ENCODE measurements at places on chromosomes 2 and 18.

- no peak for DNase-seq
Observed at GRCh38 chr2:34892766-34893165, 1293.7 kb upstream of the FAM98A start.

- no peak for DNase-seq
Observed at GRCh38 chr2:48399828-48400552, 130.0 kb upstream of the STON1 start.

DNA sequence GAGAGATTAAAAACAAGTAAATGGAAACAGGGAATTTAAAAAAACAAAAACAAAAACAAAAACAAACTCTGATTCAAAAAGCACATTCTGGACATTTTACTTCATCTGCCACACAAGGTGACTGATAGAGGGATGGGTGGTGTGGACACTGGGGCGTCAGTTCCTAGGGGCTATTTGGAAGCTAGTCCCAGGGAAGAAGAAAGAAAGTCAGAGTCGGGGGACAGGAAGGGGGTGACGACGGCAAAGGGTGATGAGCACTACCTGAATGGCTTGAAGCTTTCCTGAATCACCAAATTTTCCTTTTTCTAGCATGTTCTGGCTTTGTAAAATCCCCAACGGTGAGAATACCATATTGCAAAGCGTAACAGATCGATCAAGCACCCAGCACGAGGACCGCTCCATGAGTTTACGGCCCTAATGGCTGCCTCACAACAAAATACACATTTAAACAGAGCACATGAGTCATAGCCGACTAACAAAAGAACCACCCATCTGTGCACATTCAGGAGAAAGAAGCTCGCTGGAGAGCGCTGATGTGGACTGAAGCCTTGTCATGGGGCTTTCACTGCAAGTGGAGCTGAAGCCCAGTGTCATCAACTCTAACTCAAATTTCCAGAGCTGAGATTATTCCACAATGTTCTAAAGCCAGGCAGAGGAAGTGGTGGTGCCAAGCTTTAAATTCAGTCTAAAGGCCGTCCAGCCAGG lies 178.9 kb downstream of the LNPK start:
- no peak for DNase-seq

DNA sequence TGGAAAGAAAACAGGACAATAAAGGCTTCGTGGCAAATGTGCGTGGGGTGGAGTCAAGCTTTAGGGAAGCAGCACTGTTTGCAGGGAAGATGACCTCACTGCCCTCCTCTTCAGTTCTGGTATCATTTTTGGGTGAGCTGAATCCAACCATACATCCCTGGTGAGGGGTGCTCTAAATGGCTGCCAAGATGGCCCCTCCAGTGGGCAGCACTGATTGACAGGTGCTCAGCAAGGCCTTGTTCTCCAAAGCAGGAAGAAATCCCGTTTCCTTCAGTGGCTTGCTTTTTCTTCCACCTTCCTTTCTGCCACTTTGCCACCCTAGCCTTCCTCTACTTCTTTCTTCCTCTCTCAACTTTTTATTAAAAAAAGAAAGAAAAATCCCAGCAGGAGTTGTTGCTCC lies 132.8 kb upstream of the SP5 start:
- no peak for DNase-seq

GRCh38 chr2:187654535-187654934 lies 100.3 kb upstream of the TFPI start:
- no peak for DNase-seq

- DNase-seq: no peak
Observed at GRCh38 chr18:77062518-77063003, 70.0 kb downstream of the MBP start.

DNA sequence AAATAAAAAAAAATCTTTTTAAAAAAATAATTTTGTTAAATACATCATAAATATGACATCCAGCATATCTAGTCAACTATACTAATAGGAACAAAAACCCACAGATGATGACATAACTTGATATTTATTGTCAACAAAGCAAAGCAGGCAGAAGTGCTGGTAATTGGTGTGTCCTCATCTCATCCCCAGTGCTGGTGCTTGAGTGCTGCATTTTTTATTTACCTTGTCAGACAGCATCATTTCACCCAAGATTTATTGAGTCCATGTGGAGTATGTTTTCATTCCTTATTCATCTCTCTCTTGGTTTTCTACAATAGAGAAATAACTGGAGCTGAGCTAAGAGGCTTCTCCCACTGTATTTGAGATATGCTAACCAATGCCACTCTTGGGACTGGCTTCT lies 191.6 kb upstream of the SLC14A2 start:
- no peak for DNase-seq

GRCh38 chr2:27946530-27947060 lies 56.1 kb downstream of the BABAM2 start:
- DNase-seq: no peak

- peak; percentile 85 for DNase-seq
Observed at GRCh38 chr2:42835577-42836371, 43.4 kb upstream of the HAAO start.

- no peak for DNase-seq
Observed at GRCh38 chr18:11587432-11587831, 22.0 kb upstream of the SLC35G4 start.

DNA sequence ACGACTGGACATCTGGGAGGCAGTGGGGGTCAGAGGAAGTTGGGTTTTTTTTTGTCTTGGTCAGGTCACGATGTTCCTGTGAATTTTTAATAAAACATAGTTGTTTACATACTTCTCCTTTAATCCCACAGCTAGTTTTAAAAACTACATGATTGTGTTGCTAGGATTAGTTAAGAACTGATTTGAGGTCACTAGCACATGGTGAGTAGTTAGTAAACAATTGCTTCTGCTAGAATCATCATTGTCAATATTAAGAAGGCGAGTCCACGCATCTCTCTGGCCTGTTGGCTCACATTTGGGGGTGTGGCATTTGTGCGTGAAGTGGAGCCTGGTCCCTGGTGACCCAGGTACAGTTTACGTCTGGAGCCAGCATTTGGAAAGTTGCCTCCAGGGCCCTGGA lies 59.4 kb downstream of the AGAP1 start:
- DNase-seq: no peak

DNA sequence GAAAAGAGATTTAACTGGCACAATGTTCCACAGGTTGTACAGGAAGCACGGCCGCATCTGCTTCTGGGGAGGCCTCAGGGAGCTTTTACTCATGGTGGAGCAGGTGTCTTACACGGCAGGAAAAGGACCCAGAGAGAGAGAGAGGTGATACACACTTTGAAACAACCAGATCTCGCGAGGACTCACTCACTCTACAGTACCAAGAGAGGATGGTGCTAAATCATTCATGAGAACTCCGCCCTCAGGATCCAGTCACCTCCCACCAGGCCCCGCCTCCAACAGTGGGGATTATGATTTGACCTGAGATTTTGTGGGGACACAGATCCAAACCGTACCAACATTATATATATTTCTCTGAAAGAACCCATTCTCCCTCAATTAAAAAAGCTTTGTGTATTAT lies 79.7 kb upstream of the DOCK10 start:
- DNase-seq: no peak

DNA sequence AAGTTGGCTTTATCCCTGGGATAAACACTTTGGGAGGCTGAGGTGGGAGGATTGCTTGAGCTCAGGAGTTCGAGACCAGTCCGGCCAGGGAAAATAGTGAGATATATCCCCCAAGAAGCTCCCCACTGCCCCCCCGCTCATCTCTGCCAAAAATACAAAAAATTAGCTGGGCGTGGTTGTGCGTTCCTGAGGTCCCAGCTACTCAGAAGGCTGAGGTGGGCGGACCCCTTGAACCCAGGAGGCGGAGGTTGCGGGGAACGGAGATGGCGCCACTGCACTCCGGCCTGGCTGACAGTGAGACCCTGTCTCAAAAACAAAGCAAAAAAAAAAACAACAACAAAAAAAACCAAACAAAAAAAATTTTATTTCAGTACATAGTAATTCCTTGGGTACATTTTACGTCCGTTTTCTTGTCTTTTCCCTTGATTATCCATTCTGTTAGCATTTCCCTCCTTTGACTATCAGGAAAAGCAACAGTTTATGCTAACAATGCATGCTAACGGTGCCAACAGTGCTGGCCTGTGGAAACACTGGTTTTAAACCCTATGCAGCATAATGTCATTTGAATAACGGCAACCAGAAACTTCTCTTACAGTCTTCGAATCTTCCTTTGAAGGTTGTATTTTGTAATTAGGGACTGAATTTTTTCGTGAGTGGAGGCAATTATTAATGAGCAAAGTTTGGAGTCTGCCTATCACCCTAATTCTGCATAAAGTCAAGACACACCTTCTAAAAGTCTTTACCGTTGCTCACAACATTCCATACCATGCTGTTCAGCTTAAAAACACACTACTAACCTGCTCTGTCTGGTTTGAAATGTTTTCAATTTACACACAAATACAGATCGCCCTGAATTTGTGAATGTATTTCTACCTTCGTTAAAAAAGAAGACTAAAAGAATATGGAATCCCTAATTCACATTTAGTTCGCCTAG lies 721 bp upstream of the MIB1 start:
- DNase-seq: no peak

- DNase-seq: no peak
Observed at GRCh38 chr2:19732255-19732654, 169.5 kb downstream of the TTC32 start.

- no peak for DNase-seq
Observed at GRCh38 chr2:7201851-7202250, 284.6 kb downstream of the RNF144A start.

- DNase-seq: no peak
Observed at GRCh38 chr18:316393-316792, 48.5 kb upstream of the THOC1 start.

- no peak for DNase-seq
Observed at GRCh38 chr18:3596324-3596636, 146.3 kb downstream of the TGIF1 start.

- no peak for DNase-seq
Observed at GRCh38 chr18:69980982-69981804, 33.5 kb upstream of the CD226 start.

GRCh38 chr2:64526034-64526433 lies 1.9 kb downstream of the AFTPH start:
- no peak for DNase-seq

GRCh38 chr2:170243118-170243837 lies 65.3 kb downstream of the MYO3B start:
- no peak for DNase-seq

DNA sequence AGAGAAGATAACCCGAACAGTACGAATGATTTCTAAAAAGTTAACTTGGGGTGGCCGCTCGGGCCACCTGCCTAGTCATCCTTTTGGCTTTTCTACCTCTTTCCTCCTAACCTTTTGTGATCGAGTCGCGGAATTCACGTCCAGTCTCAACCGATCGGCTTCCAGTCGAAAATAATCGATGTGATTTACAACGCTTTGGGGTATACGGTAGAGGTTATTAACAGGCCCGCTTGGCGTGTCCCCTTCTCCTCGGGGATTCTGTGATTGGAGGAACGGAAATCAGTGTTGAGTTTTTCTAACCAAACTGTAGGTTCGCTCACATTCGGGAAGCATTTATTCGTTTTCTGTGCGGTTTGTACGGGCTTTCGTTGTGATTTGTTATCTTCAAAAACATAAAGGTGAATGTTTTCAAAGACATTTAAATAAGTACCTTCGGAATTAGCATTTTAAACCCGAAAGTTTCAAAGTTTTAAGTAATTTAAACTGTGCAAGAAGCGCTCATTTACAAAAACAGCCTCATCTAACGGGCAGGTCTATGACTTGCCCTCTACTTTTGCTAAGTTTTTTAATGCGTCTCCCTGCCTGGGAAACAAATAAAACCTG lies 588 bp upstream of the FOXI3 start:
- no peak for DNase-seq

DNA sequence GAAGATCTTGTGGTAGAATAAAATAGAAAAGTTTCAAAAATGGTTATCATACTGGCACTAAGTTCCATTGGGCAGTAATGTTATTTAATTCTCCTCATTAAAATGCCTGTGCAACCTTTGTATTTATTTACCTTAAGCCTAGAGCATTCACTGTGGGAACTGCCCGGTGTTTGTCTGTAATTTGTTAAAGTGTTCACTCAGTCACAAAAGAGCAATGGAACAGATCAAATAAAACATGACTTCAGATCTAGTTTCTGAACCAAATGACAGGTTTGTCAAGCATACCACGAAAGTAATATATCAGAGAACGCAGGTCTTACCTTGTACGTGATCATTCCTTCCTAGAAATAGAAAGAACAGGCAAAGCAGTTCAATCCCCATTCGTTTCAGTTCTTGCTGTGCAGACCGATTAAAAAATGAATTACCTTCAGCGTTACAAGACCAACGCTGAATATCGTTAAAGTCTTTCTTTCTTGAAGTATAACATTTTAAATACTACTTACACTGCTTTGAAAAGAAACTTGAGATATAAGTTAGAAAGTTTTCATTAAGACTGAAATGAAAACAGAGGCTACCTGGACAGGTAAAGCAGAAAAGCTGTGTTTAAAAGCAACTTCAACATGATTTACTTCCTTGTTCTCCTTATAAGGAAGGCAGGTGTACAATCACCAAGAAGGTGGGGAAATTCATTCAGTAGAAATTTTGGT lies at the start of gene ITGB6:
Gene ITGB6 (minus strand): TSS at position 590 of the 707 bp plus-strand sequence. CDS start 209 bp downstream, at position 381.
- no peak for DNase-seq

- DNase-seq: no peak
Observed at GRCh38 chr2:12320027-12320734, 396.6 kb upstream of the TRIB2 start.

- no peak for DNase-seq
Observed at GRCh38 chr2:217820904-217821303, 181.9 kb downstream of the TNS1 start.

GRCh38 chr18:28584731-28585130 lies 407.8 kb upstream of the CDH2 start:
- no peak for DNase-seq

DNA sequence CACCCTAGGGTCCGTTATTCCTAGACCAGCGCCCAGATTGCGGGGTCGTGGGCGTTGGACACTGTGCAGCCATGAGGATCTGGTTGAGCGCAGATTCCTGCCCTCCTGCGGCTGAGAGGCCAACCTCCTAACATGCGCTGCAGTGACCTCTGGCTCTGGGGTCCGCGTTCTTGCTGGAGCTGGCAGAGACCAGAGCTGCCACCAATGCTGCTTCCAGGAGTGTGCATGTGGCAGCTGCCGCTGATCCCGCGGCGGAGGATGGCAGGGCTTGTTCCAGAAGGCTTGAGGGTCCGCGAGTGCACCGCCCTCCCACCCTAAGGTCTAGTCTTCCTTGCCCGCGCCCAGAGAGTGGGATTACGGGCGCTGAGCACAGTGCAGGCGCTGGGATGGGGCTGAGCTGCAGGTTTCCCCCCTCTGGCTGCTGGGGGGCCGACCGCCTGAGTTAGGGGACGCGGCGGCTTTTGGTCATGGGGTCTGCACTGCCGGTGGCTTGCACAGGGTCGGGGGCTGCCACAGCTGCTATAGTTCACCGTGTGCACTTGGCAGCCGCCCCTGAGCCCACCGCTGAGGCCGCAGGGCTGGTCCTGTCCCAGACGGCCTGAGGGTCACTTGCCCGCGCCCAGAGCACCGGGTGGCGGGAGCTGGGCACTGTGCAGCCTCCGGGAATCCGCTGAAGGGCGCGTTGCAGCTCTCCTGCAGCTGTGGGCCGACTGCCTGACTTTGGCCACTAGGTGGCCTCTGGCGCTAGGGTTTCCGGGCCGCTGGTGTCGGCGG lies 145.9 kb downstream of the CCDC74A start:
- DNase-seq: peak; percentile 68

GRCh38 chr2:11168488-11168887 lies 13.2 kb downstream of the SLC66A3 start:
- no peak for DNase-seq
